ENCODE measurements at places on chromosomes 5 and 9.

GRCh38 chr5:11760934-11761603 is 143.2 kb downstream of the CTNND2 start:
- DNase-seq = no peak

GRCh38 chr5:35811108-35811741 is 45.5 kb upstream of the IL7R start:
- DNase-seq = peak; percentile 76

GRCh38 chr5:103057208-103058130 is 62.5 kb downstream of the GIN1 start:
- DNase-seq = peak; percentile 81

GRCh38 chr9:109098960-109099308 is 20.8 kb downstream of the TMEM245 start:
- no peak for DNase-seq

DNA sequence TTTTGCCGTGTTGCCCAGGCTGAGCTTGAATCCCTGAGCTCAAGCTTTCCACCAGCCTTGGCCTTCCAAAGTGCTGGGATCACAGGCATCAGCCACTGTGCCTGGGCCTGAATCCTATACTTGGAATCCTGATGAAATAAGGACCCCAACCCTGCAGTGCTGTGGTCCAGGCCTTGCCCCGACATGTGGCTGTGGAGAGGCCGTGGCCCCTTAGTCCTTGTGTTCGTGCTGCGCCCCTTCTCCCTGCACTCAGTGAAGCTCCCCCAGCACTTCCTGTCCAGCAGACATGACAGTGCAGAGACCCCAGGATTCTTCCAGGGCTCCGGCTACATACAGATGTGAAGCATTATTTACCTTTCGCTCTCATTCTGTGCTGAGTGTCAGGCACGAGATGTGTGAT is 52.9 kb downstream of the EHMT1 start:
- no peak for DNase-seq

- no peak for DNase-seq
These were observed 20.9 kb downstream of the RPS23 start for GRCh38 chr5:82257247-82257646.

- DNase-seq = no peak
These were observed 41.1 kb upstream of the DAP start for GRCh38 chr5:10801931-10802666.

Measured in ELR (cell line).